ENCODE measurements at places on chromosomes 4 and X.
A peak's percentile ranks its signal among the peaks of the same experiment; 100 is the strongest.

GRCh38 chr4:141427726-141428296 lies 207.1 kb downstream of the ZNF330 start:
- no peak for DNase-seq

DNA sequence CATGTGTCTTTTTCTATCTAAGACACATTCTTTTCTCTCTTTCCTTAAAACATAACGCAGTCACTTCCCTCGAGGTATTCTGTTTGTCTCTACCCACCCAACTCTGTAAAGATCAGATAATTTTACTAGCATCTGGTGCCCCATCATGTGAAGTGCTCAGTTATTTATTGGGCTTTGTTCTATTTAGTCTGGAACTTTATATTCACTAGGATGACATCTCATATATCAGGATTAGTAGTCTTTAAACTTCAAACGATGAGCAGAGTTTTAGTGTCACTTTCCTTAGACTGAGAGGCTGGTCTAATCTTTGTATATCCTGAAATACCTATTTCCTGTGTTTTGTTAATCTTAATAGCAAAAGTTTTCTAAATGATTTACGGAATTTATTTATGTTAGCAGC lies 445.5 kb upstream of the NDST3 start:
- no peak for DNase-seq

DNA sequence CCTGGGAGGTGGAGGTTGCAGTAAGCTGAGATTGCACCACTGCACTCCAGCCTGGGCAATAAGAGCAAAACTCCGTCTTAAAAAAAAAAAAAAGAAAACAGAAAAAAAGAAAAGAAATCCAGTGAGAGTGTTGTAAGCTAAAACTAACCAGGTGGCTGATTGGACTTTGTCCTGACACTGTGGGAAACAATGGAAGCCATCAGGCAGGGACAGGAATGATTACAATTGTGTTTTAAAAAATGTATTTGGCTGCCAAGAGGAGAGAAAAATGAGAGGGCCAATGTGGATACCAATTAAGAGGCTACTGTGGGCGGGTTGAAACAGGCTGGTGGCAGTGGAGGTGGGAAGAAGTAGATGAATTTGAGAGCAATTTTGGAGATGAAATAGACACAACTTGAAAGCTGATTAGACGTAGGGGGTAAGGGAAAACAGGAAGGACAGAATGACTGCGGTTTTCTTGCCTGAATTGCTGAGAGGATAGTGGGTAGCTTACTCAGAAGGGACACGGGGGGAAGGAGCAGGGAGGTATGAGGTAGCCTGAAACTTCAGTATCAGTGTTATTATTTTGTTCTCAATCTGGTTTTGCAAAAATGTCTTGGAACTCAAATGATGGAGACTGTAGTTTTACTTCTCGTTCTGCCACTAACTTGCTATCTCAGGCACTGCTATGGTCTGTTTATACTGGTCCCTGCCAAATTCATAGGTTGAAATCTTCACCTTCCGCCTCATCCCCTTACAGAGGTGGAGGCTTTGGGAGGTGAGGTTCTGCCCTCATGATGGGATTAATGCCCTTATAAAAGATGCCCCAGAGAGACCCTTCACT lies 45.6 kb upstream of the CHRNA9 start:
- DNase-seq: no peak

- no peak for DNase-seq
Observed at GRCh38 chrX:19684311-19684710, 169.0 kb upstream of the MAP3K15 start.

- DNase-seq: no peak
Observed at GRCh38 chrX:103157496-103158316, 57.2 kb upstream of the BEX4 start.

GRCh38 chrX:134186362-134187121 lies 50.4 kb upstream of the CCDC160 start:
- no peak for DNase-seq

GRCh38 chrX:29870608-29871007 lies 344.8 kb upstream of the MAGEB2 start:
- DNase-seq: no peak

GRCh38 chrX:19678941-19679340 lies 163.6 kb upstream of the MAP3K15 start:
- no peak for DNase-seq

- DNase-seq: no peak
Observed at GRCh38 chr4:29046186-29046585, 1674.0 kb upstream of the PCDH7 start.

DNA sequence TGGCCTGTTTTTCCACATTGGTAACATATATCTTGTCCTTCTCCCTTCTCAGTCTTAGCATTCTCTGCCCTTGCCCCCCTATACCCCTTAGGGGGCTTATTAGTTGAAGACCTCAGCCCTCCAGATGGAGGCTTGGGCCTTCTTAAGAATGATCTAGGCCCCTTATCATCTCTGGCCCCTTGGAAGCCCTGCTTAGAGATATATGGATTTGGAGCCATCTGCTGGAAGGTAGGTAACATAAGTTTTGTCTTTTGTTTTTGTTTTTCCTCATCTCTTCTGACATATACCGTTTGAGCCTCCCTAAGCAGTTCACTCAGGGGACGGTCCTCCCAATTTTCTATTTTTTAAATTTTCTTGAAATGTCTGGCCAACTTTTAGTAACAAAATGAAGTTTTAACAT lies 48.3 kb upstream of the NAP1L2 start:
- no peak for DNase-seq

- DNase-seq: no peak
Observed at GRCh38 chrX:139093201-139093600, 381.7 kb upstream of the FGF13 start.

- no peak for DNase-seq
Observed at GRCh38 chr4:89204624-89205023, 93.3 kb downstream of the TIGD2 start.

DNA sequence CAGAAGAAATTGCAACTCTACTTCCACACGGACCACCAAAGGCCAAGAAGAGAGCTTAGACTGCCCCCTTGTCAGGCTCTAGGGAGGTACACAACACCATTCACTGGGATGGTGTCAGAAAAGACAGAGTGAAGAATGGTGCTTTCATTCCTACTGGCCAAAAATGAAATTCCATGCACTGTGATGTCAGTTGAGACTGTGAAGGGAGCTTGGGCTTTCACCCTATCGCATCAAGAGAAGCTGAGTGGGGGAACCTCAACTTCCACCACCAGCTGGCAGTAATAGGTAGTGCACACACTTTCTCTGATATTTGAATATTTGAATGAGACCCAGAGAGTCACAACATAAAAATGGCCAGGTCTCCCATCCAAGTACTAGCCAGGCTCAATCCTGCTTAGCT lies 65.9 kb downstream of the ZNF711 start:
- DNase-seq: peak; percentile 26

GRCh38 chr4:6381571-6382123 lies 90.8 kb downstream of the PPP2R2C start:
- DNase-seq: no peak

GRCh38 chr4:24604558-24605214 lies 20.3 kb upstream of the DHX15 start:
- DNase-seq: no peak

DNA sequence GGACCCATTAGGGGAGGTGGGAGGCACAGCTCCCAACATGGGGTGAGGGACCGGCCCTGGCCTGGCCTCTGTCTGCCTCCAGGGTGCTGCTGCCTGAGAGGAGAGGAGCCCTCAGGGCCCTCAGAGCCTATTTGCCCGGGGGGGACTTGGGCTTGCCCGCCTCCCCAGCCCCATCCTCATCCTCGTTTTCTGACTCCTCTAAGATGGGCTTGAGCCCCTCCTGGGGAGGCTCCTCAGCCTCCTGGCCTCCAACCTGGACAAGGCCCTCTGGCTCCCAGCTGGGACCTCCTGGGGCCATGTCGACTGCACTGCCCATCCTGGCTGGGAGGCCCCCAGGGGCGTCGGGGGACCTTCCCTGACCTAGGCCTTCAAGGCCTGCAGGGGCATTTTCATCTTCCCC lies 2.8 kb downstream of the PNMA6F start:
- no peak for DNase-seq

DNA sequence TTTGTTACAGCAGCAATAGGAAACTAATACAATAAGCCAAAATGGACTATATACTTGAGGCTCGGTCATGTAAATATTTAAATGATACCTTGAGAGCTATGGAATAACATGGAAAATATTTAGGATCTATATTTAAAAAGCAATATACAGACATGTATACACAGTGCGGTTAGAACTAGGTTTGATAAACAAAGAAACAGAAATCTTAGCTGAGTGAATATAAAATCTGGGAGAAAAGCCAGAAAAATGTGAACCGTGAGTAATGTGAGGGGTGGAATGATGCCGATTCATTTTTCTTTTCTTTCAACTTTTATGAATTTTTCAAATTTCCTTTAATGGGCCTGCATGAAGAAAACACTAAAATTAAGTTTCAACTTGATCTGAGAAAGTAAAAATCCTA lies 104.1 kb downstream of the ATXN3L start:
- no peak for DNase-seq

- DNase-seq: peak; percentile 75
Observed at GRCh38 chr4:107721436-107722100, 1.5 kb upstream of the PAPSS1 start.

GRCh38 chr4:139647184-139647583 lies 18.4 kb upstream of the MGST2 start:
- DNase-seq: no peak

DNA sequence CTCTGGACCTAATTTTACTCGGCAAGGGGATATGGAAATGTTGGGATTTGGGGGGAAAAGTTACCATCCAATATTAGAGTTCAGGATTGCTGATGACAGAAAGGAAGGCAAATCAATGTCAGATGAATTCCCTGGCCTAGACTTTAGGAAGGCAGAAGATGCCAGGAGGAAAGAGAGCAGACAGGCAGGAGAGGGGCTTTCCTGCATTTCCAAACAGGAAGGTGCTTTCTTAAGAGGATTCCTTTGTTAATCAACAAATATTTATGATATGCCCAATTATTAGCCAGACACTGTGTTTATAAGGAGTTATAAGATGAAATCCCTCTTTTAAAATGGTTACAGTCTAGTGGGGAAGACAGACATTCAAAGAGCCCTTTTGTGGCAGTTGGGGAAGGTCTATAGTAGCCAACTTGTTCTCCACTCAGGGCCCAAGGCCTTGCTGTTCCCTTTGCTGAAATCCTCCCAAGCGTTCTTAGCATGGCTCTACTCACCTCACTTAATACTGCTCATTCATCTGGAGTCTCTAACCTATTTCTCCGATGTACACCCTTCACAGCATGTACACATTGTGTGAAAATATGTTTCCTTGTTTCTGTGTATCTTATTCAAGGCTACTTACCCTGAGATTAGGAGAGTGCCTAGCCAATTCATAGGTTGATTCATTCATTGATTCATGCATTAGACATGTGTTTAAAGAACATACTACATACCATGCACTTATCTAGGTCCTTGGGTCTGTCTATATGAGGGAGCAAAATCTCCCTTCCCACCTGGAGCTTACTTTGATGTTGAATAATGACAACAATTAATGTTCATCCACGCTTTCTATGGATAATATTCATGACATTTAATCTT lies 5.3 kb downstream of the IGFBP7 start:
- DNase-seq: no peak
